GM23338 (cell line): ENCODE measurements at places on chromosomes 11 and 22.

DNA sequence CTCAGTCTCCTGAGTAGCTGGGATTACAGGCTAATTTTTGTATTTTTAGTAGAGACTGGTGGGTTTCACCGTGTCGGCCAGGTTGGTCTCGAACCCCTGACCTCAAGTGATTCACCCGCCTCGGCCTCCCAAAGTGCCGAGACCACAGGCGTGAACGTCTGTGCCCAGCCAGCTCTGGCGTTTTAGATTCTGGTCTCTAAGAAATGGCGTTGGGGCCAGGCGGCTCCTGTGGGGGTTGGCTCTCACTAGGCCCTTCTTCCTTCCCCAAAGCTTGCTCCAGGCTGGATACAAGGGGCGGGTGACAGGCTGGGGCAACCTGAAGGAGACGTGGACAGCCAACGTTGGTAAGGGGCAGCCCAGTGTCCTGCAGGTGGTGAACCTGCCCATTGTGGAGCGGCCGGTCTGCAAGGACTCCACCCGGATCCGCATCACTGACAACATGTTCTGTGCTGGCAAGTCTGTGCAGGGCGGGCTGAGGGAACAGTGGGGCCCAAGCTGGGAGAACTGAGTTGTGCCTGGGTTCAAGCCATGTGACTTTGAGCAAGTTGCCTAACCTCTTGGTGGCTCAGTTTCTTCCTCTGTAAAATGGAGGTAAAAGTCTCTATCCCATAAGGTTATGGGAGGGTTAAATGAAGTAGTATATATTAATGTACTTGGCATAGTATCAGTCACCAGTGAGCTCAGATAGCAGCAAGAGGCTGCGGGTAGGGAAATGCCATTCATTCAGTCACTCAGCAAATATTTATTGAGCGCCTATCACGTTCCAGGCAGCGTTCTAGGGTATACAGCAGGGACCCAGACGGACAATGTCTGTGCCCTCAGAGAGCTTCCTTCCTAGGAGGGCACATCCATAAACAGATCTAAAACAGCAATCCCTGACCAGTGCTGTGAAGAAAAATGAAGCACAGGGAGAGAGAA lies 10.4 kb downstream of the F2 start:
- DNase-seq = no peak

DNA sequence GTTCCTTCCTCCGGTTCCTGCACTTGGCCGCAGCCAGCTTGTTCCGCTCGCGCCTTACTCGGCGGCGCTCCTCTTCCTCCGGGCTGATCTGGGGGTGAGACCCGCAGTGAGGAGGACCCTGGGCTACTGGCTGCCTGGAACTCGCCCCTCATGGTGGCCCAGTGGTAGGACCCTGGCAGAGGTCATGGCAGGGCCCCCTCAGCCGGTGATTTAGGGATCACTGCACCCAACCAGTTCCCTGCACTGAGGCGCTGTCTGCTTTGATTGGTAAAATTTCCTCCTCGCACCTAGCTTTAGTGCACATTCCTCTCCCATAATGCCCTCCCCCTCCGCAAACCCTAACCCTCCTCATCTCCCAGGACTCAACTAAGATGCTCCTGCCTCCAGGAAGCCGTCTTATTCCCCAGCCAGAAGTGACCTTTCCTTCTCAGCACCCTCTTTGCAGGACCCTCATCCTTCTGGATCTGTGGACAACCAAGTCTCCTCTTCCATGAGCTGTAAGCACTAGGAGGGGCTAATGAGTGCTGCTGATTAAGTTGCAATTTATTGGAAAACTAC lies 3.6 kb downstream of the CCDC85B start:
- DNase-seq = no peak

GRCh38 chr11:15754221-15754620 lies 602.1 kb downstream of the SOX6 start:
- DNase-seq = no peak

GRCh38 chr11:110829873-110830272 lies 117.6 kb upstream of the ARHGAP20 start:
- DNase-seq = no peak

DNA sequence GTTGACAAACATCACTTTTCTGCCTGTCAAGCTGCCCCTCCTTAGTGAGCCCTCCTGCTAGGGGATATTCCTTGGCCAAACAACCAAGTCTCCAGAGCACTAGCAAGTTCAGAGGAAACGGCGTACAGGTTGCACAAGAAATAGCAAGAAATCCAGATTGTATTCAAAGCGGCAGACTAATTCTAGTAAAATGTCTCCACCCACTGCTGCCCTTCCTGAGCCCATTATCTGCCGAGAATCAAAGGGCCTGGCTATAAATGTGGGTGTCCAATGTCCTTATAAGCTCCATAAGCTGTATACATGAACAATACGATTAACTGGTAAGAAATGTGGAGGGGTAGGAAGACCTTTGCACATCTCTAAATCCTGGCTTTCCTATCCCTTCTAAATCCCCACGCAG lies 44.0 kb upstream of the AKIP1 start:
- no peak for DNase-seq

DNA sequence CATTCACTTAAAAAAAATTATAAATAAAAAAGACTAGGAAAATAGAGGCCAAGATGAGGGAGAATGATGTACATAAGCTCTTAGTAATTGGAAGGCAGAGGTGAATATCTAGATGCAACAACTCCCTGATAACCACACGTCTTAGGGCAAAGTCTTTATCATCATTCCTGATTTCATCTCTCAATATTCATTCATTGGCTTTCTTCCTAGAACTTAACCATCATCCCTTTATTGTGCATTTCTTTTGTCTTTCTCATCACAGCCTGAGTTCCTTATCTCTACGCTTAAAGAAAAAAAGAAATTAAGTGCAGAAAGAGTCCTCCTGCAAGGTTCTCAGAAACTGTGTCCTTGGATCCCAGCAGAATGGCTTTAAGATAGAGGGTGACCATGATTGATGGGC lies 23.2 kb upstream of the FLI1 start:
- DNase-seq = no peak

- no peak for DNase-seq
Observed at GRCh38 chr11:14542324-14542723, 22.1 kb upstream of the PSMA1 start.

- no peak for DNase-seq
Observed at GRCh38 chr22:44592126-44592823, 94.2 kb upstream of the RTL6 start.

- peak; percentile 93 for DNase-seq
Observed at GRCh38 chr11:45091563-45092403, 54.7 kb upstream of the PRDM11 start.

DNA sequence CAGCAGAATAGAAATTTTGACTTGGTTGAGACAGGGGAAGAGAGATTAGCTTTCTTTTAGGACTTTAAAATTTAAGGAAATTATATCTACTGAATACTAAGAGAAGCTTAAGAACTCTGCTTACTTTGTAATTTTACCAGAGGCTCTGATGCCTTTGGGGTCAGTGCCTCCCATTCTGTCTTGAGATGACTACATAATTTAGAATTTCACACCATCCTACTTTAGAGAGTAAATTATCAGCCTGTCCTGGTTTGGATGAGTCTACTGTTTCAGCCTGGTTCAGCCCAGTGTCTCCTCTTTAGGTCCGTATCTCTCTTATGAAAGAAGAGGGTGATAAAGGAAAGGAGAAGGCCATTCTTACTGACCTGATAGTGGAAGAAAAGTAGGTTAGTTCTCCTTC lies 9.8 kb downstream of the NUCB2 start:
- DNase-seq = no peak

DNA sequence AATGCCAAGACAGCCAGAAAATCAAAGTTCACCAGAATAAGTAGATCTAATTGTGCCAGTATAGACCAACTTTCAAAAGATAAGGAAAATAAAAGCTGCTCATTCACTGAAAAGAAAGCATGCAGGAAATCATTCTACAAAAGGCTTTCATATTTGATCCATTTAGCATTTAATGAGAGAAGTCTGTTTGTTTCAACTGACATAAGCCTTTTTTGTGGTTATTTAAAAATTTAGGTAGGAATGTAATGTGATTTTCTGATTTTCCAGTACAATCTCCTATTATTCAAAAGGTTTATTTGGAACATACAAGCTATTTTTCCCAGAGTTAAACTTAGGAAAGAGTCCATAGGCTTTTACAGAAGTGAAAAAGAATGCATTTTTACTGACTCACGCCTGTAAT lies 92.7 kb downstream of the SBF2 start:
- no peak for DNase-seq

- DNase-seq = no peak
Observed at GRCh38 chr11:46330563-46331281, 16.5 kb upstream of the DGKZ start.

GRCh38 chr11:46120346-46121300 lies 631 bp downstream of the PHF21A start:
- DNase-seq = peak; percentile 91

- peak; percentile 66 for DNase-seq
Observed at GRCh38 chr22:40533712-40534378, 102.7 kb downstream of the MRTFA start.

GRCh38 chr22:42560381-42560780 lies 6.6 kb downstream of the SERHL2 start:
- no peak for DNase-seq

- DNase-seq = no peak
Observed at GRCh38 chr11:119121811-119122124, 388 bp downstream of the HINFP start.

DNA sequence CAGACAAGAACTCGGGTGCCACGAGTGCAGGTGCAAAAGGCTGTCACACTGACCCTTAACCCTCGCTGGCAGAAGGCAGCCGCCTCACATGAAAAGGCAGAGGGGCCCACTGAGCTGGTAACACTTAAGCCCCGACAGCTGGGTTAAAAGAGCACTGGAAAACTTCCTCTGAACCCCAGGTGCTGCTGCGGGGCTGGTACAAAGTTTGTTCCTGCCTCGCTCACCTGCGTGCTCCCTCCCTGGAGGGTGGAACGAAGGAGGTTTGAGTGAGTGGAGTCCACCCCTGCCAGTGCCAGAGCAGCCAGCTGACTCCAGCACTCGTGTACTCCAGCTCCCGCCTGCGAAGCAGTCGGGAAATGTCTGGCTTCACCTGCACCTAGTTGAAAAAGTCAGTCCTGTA lies 12.6 kb downstream of the SULT4A1 start:
- no peak for DNase-seq

DNA sequence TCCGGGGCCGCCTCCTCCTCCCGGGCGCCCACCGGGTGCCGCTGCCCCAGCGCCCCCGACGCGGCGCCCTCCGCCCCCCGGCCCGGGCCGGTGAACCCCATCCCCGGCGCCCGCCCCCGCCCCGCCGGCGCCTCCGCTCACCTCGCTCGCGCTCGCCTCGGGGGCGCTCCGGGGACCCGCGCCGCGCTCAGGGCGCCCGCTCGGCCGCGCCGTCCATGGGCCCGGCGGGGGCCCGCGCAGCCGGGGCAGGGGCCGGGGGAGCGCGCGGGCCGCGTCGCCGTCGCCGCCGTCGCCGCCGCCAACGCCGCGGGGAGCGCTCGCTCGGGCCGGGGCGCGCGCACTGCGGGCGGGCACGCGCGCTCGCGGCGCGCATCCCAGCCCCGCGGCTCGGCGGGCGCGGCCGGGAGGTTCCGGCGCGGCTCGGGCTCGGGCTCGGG lies 293 bp downstream of the DUSP8 start:
- DNase-seq = no peak
